ENCODE measurements at places on chromosomes 12 and 14.

GRCh38 chr14:104392001-104392395, 187.6 kb upstream of the C14orf180 start:
- DNase-seq = peak; percentile 29

DNA sequence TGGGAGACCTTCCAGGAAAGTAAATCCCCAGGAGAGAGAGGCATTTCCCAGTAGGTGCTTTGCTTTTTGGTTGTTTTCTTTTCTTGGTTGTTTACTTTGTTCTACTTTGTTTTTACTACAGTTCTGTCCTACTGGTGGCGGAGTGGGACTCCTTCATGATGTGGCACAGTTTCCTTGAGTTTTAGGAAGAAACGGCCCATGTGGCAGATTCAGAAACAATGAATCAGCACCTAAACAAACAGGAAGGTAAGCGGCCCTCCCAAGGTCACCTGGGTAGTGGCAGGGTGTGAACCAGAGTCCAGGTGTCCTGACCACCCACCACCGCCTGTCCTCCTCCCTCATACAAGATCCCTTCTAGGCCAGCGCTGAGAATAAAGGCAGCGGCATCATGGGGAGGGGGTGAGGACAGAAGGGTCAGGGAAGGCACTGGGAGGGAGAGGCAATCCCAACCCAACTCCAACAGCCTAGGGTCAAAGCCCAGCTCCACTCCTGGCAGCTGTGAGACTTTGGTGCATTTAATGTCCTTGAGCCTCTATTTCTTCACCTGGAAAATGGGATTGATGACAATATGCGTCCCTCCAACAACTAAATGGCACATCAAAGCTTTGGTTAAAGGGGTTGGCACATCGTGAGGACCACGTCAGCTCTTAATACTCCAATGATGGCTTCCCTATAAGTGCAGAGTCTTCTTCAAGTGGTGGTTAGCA, 111.5 kb upstream of the BCL2L14 start:
- DNase-seq = peak; percentile 45

DNA sequence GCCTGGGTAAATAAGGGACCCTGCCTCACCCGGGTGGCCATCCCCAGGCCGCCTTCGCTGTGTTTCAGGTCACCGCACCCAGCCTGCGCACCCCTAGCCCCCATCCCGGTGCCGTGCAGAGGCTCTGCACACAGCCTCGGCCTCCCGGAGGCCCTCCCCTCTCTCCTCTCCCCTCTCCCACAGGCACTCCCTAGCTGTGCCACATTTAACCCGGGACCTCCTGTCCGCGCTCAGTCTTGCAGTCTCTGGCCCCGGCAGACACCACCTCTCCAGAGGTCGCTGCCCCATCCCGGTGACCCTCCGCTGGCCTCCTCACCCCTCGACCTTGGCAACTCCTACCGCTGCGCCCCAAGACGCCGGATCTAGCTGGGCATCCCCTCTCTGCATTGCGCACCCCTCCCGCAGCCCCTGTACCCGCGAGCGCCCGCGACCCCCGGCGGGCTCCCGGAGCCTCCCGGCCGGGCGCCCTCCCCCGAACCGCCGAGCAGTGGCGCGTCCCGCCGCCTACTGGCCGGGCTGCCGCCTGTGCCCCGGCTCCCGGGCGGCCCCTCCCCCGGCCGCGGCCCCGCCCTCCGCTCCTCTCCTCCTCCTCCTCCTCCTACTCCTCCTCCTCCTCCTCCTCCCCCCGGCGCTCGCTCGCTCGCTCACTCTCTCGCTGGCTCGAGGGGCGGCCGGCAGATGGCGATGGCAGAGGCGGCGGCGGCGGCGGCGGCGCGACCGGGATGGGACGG, 120.7 kb downstream of the AACS start:
- peak; percentile 97 for DNase-seq

DNA sequence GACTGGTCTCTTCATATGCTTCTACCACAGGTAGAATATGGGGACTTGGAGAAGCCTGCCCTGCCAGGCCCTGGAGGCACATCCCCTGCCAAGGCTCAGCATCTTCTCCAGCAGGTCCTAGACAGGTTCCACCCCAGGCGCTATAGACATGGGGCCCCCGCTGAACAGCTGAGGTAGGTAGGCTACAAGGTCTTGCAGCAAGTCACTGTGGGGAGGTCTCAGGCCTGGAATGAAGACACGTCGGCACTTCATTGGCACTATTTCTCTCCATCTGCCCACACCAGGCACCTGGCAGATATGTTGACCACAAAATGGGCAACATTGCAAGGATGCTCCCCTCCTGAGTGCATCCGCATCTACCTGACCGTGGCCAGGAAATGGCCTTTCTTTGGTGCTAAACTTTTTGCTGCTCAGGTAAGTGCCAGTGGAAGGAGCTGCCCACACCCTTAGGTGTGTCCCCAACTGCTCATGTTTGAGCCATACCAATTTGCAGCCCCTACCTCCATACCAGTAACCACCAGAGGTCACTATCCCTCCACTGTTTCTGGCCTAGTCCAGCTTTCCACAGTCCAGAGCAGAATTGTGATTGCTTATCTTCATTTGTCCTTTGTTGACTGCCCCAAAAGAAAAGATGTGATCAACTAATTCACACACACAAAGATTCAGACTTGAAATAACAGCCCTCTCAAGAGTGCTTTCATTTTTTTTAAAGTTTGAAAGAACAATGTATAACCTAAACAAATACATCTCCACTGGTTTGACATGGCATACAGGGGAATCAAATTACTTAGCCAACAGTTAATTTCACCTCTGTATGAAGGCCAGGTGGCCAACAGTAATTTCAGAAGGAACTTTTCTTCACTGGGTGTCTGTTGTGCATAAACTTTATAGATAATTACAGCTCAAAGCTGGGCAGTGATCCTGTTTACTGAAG, 16.1 kb downstream of the PIGH start:
- peak; percentile 73 for DNase-seq

- peak; percentile 94 for DNase-seq
Measured at GRCh38 chr12:9797722-9798619, 29.3 kb upstream of the KLRF1 start.
